ENCODE measurements at places on chromosomes 5 and 9.

DNA sequence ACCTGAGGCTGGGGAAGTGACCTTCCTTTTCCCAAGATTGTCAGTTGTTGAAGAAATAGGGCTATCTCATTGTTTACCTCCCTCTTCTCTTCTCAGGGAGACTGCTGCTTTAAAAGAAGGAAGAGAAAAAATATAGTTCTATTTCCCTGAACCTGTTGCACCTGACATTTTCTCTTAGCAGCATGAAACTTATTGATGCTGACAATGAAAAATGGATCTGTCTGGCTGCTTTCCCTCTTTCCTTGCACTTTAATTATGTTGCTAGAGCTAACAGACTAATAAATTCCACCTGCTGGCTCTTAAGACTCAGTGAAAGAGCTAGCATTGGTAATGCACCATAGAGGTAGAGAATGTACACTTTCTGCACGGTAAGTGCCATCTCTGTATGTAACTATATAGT is 6.2 kb upstream of the CKMT2 start:
- no peak for DNase-seq

DNA sequence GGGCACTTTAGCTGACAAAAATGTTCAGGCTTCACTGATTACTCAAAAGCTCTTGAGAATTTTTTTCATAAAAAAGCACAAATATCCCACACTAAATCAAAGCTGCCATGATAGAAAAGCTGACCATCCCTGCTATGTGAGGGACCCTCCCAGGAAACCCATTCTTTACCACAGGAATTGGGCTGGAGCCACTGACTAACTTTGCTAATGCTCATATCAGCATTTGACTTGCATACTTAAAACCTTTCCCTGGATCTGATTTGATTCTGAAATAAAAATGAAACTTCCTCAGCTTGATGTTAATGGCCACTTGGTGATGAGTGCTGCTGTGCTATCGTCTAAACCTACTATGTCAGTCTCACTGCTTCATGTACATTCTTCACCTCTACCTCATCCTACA is 243.6 kb downstream of the PRELID2 start:
- no peak for DNase-seq

DNA sequence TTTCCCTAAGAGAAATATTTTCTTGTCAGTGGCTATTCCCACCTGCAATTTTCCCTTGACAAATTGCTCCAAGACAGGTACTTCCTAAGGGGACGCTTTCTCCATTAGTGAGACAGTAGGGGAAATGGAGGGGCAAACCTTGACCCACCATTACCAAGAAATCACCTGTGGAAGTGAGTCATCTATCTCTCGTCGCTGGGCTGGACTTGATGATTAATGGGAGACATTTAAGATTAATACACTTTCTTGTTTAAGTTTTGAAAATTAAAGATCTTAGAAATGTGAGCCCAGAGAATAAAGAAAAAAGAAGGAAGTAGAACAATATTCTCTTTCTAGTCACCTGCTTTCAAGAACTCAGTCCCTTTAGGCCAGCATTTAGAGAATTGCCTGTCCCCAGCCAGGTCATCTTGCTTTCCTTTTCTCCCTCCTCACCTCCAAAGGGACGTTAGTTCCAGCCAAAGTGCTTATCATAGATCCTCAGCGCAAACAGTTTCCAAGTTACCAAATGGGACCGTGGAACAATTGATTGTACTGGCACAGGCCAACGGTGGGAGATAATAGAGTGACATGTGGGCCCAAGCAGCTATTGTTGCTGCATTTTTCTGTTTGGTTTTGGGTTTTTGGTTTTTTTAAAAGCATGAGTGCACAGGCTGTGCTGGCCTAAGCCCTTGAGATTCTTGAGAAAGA is 284.4 kb downstream of the ENC1 start:
- DNase-seq = no peak

DNA sequence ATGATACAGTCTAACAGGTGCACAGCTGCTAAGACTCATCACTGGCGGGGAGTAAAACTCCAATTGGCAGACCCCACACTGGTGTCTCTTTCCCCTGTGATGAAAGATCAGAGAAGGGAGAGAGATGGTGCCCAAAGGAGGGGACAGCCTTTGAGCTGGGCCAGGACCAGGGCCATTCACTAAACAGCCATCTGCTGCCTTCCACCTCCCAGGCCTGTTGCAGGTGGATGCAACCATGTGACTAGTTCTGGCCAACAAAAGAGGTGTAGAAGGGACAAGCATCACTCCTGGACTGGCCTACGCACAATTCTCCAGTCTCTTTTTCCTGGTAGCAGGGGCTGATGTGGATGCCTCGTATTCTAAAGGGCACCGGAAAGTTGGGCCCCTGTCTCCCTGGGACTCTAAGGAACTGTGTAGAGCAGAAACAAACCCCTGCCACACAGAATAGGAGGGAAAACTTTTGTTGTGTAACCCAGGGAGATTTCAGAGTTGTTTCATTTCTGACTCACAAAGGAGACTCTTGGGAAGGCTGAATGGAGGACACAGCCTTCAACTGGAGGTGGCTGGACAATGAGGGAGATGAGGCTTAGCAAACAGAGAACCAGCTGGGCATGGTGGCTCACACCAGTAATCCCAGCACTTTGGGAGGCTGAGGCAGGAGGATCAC is 26.9 kb downstream of the TNIP1 start:
- DNase-seq = no peak

- DNase-seq = no peak
Observed at GRCh38 chr5:60779466-60779865, 64.6 kb downstream of the ELOVL7 start.

DNA sequence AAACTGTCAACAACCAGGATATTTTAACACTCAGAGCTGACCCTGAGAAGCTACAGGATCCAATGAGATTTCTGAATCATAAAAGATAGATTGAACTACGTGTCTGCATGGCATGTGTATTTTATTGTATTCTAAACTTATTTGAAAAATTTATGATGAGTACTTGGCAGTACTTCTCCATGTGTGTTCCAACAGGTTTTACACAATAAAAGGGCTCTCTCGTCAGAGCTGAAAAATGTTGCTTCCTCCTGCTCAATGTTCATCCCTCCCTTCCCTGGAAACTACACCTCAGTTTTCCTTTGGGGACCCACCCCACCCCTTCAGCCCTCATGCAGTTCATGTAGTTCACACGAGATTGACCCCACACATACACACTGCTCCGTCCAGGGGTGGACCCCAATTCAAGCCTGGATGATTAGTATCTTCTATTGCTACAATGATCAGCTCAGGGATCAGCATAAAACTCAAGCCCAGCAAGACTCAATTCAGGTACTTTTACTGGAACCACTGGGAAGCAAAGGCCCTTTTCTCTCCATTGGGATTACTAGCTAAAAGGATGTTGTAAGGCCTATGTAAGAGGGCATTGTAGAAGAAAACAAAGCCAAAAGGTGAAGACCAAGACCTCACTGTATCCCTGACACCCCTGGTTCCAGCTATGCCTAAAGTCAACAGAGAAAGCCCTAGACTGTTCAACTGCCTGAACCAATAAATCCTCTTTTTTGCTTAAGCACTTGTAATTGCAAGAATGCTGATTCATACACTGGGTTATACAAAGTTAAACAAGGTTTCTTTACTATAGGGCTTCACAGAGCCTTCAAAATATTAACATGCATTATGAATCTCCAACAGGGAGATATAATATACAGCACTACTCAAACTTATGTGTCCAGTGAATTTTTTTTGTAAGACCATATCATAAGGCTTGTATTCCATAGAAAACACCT is 112.6 kb downstream of the SAXO1 start:
- DNase-seq = no peak

- DNase-seq = no peak
Observed at GRCh38 chr9:38065369-38066075, 3.5 kb downstream of the SHB start.

- no peak for DNase-seq
Observed at GRCh38 chr5:4413996-4414395, 726.1 kb upstream of the ADAMTS16 start.

GRCh38 chr9:13179257-13179656 is 100.2 kb downstream of the MPDZ start:
- no peak for DNase-seq

GRCh38 chr9:38347946-38348345 is 44.6 kb upstream of the ALDH1B1 start:
- no peak for DNase-seq

DNA sequence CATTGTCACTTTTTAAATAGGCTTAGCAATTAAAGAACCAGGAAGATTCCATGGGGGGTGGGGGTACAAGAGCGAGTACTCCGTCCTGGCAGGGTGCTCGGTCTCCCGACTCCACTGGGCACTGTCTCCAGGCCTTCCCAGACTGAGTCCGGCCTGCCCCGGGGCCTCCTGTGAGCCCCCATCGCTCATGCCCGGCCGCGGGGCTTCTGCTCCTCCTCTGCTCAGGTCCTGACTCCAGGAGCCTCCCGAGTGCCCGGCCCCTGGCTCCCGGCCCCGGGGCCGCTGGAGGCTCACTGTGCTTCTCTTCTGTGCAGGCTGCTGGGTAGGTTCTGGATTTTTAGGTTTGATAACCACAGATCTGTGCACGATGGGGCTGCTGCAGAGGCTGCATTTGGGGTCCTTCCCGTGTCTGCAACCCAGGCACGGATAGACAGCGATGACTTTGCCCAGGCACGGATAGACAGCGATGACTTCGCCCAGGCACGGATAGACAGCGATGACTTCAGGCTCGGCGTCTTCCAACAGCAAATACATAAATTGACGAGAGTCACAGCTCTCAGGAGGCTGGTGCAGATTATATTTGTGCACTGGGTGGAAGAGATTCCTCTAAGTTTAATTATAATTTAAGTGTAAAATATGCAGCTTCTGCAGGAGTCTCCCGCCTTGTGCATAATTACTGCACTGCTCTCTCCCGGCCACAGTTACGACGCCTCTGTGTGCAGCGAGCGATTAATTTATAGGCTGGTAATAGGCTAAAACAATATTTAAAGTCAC is 74.8 kb upstream of the RXRA start:
- DNase-seq = no peak

DNA sequence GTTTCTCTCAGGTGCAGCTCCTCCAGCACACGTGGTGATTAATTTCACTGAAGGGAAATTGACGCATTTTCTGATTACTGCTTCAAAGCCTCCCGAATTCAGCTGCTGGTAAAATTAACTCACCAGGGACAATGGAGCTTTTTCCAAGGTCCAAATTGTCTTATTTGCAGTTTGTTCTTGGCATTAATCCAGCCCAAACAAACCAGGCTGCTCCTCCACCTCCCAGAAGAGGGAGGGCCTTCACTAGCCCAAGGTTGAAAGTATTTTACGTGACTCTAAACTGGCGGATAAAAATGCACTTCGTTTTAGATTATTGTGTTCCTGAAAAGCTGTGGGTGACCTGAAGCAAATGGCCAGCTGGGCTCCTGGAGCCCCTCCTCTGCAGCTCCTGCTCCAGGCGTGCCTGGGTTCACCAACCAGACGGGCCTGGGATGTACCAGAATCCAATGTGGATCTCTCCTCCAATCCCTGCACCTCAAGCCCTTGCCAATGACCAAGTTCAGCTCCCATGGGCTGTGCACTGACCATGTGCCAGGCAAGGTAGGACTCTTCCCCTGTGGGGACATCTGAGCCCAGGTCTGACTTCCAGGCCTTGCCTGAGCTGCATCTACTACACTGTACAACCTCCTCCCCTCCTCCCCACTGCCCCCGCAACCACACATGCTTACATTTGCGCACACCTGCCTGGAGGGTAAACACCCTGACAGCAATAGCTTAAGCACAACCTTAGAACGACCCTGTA is 193.4 kb downstream of the CDK5RAP2 start:
- no peak for DNase-seq

DNA sequence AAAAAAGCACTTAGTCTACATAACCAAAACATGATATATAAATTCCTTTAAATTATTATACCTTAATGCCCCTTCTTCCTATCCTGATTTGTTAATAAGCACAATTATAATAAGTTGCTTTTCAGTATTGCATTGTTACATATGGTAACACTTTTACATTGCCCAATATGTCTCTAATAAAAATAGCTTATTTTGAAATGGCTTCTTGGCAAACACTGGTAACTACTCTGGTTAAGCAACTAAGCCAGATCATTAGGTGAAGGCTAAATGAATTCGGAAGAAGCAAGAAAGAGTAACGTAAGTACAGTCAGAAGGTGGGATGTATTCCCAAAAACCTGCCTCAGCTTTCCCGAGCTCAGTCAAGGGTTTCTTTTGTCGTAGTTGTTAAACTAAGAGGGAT is 85.3 kb downstream of the TTC39B start:
- no peak for DNase-seq

GRCh38 chr5:2688586-2688985 is 62.9 kb downstream of the IRX2 start:
- DNase-seq = no peak

DNA sequence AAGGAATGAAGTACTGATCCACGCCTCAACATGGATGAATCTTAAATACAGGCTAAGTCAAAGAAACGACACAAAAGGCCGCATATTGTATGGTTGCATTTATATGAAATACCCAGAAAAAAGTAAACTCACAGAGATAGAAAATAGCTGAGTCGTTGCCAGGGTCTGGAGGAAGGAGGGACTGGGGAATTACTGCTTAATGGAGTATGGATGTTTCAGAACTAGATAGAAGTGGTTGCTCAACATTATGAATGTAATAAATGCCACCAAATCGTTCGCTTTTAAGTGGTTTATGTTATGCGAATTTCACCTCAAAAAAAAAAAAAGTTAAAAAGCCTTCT is 784 bp upstream of the MSANTD3 start:
- no peak for DNase-seq

DNA sequence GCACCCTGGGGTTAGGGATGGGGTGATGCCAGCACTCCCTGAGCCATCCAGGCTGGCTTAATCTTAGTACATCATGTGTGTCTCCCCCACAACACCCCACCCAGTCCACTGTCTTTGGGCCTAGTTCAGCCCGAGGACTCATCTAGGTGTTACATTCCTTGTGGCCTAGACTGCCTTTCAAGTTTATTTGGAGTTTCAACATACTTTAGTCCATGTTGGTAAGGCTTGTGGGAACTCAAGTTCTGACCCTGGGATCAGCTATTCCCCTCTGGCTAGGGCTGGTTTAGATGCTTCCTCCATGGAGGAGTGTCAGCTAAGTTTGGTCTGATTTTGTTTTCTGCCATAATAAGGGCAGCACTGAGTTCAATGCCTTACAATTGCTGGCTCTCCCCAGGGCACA is 302.4 kb downstream of the SMARCA2 start:
- no peak for DNase-seq

- no peak for DNase-seq
Observed at GRCh38 chr9:133682818-133683585, 46.8 kb downstream of the DBH start.

- DNase-seq = no peak
Observed at GRCh38 chr9:26112724-26113123, 434.5 kb upstream of the TUSC1 start.

DNA sequence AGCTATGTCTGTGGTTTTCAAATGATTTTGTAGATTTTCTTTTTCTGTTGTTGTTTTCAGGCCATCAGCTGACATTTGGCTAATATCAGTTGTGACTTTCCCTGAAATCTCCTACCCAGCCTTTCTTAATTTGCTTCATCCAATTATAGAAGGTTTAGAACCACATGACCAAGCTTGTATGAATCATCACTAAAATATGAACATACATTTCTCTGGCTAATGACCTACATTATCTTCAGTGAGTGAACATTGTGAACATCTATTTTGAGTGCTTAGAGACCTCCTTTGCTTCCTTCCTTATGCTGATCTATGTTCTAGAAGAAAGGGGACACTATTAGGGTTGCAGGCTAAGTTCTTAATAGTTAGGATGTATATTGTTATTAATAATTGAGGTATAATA is 532.5 kb downstream of the RAB3C start:
- no peak for DNase-seq

Measured in hematopoietic multipotent progenitor cell treated with erythropoietin and hydrocortisone succinate and interleukin-3 and kit ligand, for 15 days (in vitro differentiated cells).